ENCODE measurements at places on chromosomes 2 and 18.

GRCh38 chr18:75477900-75478299, 50.4 kb upstream of the SMIM21 start:
- DNase-seq, result no peak

- no peak for DNase-seq
These were observed 107.1 kb downstream of the SH3RF3 start for GRCh38 chr2:109236147-109236546.

DNA sequence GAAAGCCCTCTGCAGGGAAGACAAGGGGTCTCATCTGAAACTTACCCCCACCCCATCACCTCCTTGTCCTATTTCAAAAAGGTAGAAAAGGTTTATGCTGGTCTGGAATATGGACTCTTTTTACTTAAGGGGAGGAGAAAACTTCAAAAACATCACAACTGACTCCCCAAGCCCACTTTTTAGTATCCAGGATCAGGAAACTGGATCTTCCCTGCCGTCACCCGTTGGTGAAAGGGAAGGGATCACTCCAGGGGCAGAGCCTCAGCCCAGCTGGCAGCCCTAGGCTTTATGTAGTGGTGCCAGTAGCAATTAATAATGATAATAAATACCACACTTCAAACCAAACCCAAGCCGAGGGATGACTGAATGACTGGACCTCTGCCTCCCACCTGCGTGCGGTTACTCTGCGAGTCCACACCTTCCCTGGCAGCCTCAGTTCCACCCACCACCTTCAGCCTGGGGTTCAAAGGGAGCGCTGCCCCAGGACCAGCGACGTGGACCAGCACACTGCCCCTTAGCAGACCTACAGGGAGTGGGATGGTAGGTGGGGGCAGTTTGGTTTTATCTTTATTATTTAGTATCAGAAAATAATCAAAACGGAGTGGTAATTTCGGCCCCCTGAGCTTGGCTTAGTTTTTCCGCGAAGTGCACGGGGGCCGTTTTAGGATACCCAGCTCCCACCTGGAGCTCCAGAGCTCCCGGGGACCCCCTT, 4.9 kb upstream of the GATA6 start:
- DNase-seq, result no peak

DNA sequence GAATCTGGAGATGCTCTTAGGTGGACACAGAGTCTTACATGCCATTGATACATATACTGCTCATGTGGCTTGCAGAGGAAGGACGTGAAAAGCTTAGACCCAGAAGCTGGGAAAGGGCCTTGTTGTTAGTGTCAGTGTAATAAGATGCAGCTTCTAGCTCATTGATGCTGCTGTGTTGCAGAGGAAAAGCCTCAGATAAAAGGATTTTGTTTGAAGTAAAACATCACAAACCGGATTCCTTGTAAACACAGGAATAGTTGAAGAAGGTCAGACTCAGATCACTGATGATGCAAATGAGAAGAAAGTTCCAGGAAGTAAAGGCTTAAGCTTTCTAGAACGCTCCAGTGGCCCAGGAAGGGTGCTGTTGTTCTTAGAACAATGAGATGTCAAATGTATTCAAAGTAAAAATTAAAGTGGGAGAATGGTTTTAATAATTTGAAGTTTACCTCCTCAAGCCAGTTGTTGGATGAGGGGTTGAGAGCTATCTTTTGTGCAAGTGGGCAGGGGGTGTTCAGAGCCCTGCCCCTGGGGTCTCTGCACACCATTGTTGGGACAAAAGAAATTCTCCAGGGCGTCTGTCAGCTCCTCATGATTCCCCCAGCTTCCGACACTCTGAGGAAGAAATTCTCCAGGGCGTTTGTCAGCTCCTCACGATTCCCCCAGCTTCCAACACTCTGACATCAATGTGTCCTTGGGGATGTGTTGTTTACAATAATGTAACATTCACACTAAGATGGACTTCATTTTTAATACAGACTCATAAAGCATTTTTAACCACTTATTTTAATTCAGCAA, 61.3 kb upstream of the CHMP1B start:
- no peak for DNase-seq
